A549 treated with GW870086 at 1 μM for 4 hours (cell line): ENCODE measurements at places on chromosomes 7 and 10. TPM values are rescaled to one million over a fixed set of nuclear protein-coding genes. Genes with fewer than 3 reads are reported as not detected.

Gene ZNF438
- total RNA-seq = 1.3 to 2.1 TPM (median 1.7 TPM) in 5 replicates

Gene ADCK2
- 15.3 to 19.9 TPM (median 19.8 TPM) in 5 replicates for total RNA-seq

Gene TMEM140
- 0.90 to 1.2 TPM (median 1.1 TPM) in 5 replicates for total RNA-seq

Gene SRRM3
- 8.2 to 12.5 TPM (median 11.2 TPM) in 5 replicates for total RNA-seq

Gene MMRN2
- 0.63 to 1.9 TPM (median 0.89 TPM) in 5 replicates for total RNA-seq

Gene ARHGAP22
- 2.9 to 4.8 TPM (median 4.3 TPM) in 5 replicates for total RNA-seq

Gene EXOC6
- 14.9 to 20.7 TPM (median 15.8 TPM) in 5 replicates for total RNA-seq

Gene PDE1C
- 2.5 to 3.8 TPM (median 3.3 TPM) in 5 replicates for total RNA-seq

Gene CAMK2B
- 0.09 to 0.34 TPM (median 0.14 TPM) in 5 replicates for total RNA-seq

Gene BICC1
- 13.4 to 19.4 TPM (median 18.3 TPM) in 5 replicates for total RNA-seq

Gene WNT8B
- not detected in 5 replicates for total RNA-seq

Gene ECD
- total RNA-seq = 25.4 to 30.2 TPM (median 27.6 TPM) in 5 replicates

Gene TWIST1
- total RNA-seq = 1.6 to 3.9 TPM (median 3.0 TPM) in 5 replicates

Gene CALHM2
- 4.2 to 6.0 TPM (median 5.7 TPM) in 5 replicates for total RNA-seq

Gene KIF11
- 26.8 to 40.1 TPM (median 35.1 TPM) in 5 replicates for total RNA-seq

Gene TRPV5
- not detected in 5 replicates for total RNA-seq

Gene BAMBI
- 12.4 to 16.5 TPM (median 14.3 TPM) in 5 replicates for total RNA-seq

Gene C10orf105
- total RNA-seq = not detected in 5 replicates

Gene PKD2L1
- total RNA-seq = 0.06 to 0.39 TPM (median 0.08 TPM) in 4 of 5 replicates, not detected in the other

Gene FEZF1
- total RNA-seq = not detected in 5 replicates

Gene IKZF1
- not detected in 5 replicates for total RNA-seq

Gene CRYGN
- total RNA-seq = not detected in 5 replicates

Gene GNAI1
- 28.5 to 34.6 TPM (median 30.9 TPM) in 5 replicates for total RNA-seq

Gene CYP26C1
- total RNA-seq = not detected in 5 replicates

Gene PPP1R9A
- 2.1 to 4.0 TPM (median 3.8 TPM) in 5 replicates for total RNA-seq

Gene SPDYE5
- not detected in 5 replicates for total RNA-seq

Gene MOSPD3
- 18.2 to 22.7 TPM (median 20.0 TPM) in 5 replicates for total RNA-seq

Gene GLCCI1
- 0.63 to 1.4 TPM (median 0.93 TPM) in 5 replicates for total RNA-seq

Gene SLC29A4
- total RNA-seq = 8.9 to 17.5 TPM (median 13.5 TPM) in 5 replicates

Gene ZNF804B
- total RNA-seq = not detected in 5 replicates

Gene EBLN1
- total RNA-seq = 0.16 TPM in 1 of 5 replicates, not detected in the others

Gene ELFN1
- total RNA-seq = 0.22 to 0.38 TPM (median 0.38 TPM) in 5 replicates
